SHP77 (cell line): ENCODE measurements at places on chromosomes 6 and 20.
A peak's percentile ranks its signal among the peaks of the same experiment; 100 is the strongest.

DNA sequence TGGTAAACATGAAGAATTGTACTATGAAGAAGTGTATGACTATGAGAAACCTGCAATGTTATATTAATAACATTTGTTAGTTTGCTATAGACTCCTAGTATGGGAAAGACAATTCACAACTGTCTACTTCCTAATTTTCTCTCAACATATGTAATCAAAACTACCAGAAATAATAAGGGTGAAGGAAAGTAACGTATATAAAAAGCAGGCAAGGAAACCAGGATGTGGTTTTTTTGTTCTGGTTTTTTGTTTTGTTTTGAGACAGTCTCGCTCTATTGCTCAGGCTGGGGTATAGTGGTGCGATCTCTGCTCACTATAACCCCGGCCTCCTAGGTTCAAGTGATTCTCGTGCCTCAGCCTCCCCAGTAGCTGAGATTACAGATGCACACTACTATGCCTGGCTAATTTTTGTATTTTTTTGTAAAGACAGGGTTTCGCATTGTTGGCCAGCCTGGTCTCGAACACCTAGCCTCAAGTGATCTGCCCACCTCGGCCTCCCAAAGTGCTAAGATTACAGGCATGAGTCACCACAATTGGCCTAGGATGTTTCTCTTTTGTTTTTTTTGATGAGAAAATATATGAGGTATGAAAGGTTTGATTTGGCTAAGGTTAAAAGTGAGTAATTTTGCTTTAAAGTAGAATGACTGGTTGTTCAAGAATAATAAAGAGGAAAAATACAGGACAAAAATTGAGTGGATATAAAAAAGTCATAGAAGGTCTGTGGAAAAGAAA lies 83.1 kb downstream of the PTCHD4 start:
- no peak for DNase-seq

GRCh38 chr6:147724454-147724853 lies 216.0 kb downstream of the SAMD5 start:
- DNase-seq = no peak

GRCh38 chr6:145830612-145831011 lies 16.0 kb upstream of the FBXO30 start:
- no peak for DNase-seq

DNA sequence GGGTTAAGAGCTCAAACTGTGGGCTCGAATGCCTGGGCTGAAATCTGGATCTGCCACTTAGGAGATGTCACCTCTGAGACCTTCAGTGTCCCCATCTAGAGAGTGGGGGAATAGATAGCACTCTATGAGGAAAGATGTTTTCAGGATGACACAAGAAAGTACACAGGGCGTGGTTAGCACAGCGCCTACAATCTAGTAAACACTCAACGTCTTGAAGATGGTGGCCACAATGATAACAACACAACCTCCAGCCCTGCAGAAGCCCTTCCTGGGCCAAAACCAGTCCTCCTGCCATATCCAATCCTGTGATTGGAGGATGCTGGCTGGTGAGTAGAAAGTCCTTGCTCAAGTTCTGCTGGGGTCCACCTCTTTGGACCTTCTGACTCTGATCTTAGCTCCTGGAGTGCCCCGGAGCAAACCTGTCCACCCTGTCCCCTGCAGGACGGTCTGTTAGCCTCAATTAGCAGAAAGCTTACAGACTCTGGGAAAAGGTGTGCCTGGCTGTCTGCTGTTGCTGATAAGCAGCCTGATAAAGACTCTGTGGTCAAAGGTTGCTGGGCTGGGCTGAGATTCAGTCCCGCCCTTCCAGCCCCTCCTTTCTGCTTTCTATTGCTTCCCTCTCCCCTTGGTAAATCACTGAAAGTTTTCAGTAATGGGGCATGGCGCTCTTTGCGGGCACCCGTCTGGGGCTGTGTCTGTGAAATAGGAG lies 8.2 kb downstream of the EDN3 start:
- no peak for DNase-seq

- no peak for DNase-seq
Observed at GRCh38 chr20:35743693-35744491, 1.8 kb upstream of the RBM39 start.

- no peak for DNase-seq
Observed at GRCh38 chr6:83901624-83902023, 42.1 kb downstream of the CYB5R4 start.

DNA sequence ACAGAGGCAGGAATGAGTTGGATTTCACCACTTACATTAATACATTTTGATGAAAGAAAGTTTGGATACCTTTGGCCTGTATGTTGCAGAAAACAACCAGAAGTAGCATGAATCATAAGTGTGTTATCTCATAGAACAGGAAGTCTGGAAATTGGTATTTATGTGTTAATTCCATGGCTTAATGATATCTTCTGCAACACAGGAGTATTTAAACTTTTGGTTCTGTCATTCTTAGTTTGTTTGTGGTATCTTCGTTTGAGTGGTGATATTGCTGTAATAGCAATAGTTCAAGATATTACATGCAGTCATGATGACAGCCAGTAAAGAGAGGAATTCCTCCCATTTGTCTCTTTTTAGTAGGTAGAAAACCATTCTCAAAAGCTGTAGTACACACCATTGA lies 177.3 kb downstream of the CDKAL1 start:
- DNase-seq = no peak

- DNase-seq = no peak
Observed at GRCh38 chr6:109660526-109661320, 30.3 kb downstream of the AK9 start.

- DNase-seq = peak; percentile 62
Observed at GRCh38 chr6:31822036-31822821, 5.3 kb upstream of the HSPA1B start.

- no peak for DNase-seq
Observed at GRCh38 chr20:17822039-17822438, 122.3 kb downstream of the BANF2 start.

GRCh38 chr6:168615837-168616236 lies 174.9 kb downstream of the SMOC2 start:
- DNase-seq = no peak

DNA sequence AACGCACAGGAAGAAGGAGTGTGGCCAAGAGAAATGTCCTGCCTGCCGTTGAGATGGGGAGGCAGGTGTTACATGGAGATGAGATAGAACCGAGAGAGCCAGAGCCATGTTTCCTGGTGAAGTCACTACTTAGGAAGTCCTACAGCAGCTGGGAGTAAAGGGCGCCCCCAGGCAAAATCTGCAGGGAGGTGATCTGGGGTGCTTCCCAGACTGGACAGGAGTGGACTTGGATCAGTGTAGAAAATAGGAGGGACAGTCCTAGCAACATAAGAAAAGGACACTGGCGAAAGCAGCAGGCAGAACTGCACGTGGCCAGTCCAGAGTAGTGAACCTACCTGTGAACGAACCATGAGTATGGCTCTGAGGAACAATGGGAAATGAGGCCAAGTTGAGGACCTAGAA lies 85.3 kb downstream of the CD164 start:
- DNase-seq = peak; percentile 68
